T-cell (primary cell): ENCODE measurements at places on chromosomes 16 and 17.

GRCh38 chr16:65779201-65779600 is 587.3 kb upstream of the CDH5 start:
- DNase-seq = no peak

DNA sequence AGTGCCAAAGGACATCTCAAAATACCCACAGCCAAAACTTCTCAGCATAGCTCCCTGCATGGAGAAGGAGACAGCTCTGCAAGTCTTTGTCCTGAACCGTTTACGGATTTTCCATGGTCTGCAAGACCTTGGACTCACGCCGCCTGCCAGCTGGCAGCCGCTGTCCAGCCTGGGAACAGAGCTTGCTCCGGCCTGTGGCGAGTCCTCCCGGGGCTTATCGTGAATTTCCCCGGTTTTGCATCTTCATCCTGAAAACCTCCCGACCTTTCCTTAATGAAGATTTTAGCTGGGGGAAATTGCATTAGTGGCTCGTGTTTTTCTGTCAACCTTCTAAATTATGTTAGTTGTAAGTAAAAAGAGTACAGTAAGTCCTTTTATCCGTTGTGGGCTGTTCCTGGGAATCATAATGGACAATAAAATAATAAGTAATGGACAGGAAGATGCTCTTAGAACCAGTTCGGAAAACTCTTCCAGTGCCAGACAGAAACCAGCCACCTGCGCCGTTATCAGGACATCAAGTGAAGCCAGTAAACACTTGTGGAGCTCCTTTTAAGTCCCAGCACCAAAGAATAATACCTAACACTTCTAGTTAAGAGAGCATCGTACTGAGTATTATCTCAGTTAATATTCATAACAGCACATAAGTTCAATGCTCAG is 112.4 kb upstream of the NOL11 start:
- DNase-seq = no peak

- DNase-seq = peak; percentile 42
These were observed 2.7 kb downstream of the SOCS1 start for GRCh38 chr16:11253009-11253994.

DNA sequence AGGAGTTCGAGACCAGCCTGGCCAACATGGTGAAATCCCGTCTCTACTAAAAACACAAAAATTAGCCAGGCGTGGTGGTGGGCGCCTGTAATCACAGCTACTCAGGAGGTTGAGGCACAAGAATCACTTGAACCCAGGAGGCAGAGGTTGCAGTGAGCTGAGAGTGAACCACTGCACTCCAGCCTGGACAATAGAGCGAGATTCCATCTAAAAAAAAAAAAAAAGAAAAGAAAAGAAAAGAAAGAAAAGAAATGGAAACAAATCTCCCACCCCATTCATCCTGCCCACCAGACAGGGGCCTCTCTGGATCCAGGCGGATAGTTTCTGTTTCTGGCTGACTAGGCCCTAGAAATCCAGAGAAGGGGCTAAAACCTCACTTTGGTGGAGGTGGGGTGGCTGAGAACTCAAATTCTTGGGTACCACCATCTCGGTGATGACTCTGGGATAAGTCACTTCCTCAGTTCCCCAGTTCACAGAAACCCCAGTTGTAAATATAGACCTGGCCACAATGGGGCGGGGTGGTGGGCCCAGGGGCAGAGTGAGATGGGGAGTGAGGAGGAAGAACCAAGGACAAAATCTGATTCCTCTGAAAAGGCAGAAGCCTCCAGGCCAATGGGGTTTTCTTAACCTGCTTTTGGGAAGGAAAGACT is 22.2 kb downstream of the SOCS1 start:
- no peak for DNase-seq

GRCh38 chr17:732902-733720 is 715 bp downstream of the TLCD3A start:
- DNase-seq = peak; percentile 17

GRCh38 chr17:82776454-82776853 is 24.6 kb downstream of the TBCD start:
- no peak for DNase-seq

- peak; percentile 60 for DNase-seq
These were observed 334.5 kb downstream of the SEC14L1 start for GRCh38 chr17:77475016-77475976.

GRCh38 chr16:35182043-35182677 is 1722.7 kb downstream of the TP53TG3F start:
- no peak for DNase-seq

DNA sequence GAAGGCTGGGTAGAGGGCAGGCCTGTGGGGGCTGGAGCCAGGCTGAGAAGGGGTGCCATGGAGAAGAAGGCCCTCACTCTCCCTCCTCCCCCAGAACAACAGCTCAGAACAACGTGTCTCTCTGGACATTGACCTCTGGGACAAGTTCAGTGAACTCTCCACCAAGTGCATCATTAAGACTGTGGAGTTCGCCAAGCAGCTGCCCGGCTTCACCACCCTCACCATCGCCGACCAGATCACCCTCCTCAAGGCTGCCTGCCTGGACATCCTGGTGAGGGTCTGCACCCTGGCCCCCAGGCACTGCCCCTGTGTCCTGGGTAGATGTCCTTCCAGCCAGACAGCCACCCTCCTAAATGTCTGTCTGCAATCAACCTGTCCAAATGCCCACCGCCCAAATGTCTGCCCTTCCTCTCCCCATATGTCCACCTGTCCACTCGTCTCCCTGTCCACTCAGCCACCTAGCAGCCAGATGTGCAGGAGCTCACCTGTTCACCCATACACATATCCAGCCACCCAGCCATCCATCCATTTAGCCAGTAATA is 12.2 kb downstream of the GJD3 start:
- DNase-seq = no peak

DNA sequence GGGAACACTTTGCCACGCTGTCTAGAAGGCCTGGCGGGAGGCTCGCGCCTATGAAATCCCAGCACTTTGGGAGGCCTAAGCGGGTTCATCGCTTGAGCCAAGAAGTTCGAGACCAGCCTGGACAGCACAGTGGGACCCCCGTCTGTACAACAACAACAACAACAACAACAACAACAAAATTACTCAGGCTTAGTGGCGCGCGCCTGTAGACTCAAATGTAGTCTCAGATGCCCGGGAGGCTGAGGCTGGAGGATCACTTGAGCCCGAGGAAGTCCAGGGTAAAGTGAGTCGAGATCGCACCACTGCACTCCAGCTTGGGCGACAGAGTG is 297 bp upstream of the SLFN13 start:
- DNase-seq = no peak

DNA sequence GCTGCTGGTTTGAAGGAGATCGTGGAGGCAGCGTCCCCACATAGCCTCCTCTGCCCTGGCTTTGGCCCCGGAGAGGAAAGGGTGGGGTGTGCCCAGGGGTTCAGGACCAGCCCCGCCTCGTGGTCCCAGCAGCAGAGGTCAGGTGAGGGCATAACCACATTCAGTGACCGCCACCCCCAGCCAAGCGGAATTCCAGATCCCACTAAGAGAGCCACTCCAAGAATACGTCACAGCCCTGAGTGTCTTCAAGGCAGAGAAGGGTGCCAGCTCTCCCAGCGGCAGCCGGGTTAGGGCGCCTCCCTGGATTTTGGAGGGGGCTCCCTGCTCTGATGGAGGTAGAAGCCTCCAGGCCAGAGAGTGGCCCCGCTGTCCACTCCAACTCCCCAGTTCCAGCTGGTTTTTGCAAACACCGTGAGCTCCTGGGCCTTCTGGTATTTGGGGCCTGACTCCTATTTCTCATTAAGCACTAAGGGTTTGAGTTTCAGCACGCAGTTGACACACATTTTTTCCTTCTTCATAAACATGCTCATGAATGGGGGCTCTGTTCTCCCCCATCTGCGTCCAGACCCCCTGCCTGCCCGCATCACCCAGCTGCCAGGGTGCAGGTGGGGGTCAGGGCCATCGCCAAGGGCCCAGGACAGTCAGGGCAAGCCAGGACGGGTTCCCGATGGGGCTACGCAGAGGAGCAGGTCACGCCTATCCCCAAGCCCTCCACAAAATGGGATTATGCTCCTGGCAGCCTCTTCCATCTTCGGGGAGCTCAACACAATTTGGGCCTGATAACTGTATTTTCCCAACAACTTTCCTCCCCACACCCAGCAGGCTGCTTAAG is 98.4 kb upstream of the PLCG2 start:
- DNase-seq = no peak

DNA sequence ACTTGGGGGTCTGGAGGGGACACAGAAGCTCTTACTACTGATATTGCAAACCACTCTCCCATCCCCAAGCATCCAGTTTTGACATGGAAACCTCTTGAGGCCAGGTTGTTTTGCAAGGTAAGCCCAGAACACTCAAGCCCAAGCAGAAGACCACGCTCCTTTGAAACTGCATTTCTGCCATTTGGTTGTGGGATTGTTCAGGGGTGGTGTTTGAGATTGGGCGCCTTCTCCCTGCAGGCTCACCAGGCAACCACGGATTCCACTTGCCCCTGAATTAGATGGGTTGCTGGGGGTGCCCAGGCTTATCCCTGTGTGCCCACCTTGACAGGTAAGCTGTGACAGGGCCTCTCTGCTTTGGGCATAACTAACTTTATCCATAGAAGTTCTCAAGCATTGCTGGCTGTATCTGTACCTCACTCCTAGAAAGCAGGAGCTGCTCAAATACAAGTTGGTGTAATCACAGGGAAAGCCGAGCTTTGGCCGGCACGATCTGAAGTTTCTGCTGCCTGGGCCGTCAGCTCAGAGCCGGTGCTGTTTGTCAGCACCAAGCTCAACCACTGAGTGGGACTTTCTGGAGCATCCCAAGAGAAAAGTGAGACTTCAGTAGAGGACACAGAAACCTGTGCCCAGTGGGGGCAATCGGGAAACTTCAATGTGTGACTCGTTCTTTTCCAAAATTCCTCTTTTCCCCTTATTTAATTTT is 93.6 kb downstream of the CYLD start:
- no peak for DNase-seq

DNA sequence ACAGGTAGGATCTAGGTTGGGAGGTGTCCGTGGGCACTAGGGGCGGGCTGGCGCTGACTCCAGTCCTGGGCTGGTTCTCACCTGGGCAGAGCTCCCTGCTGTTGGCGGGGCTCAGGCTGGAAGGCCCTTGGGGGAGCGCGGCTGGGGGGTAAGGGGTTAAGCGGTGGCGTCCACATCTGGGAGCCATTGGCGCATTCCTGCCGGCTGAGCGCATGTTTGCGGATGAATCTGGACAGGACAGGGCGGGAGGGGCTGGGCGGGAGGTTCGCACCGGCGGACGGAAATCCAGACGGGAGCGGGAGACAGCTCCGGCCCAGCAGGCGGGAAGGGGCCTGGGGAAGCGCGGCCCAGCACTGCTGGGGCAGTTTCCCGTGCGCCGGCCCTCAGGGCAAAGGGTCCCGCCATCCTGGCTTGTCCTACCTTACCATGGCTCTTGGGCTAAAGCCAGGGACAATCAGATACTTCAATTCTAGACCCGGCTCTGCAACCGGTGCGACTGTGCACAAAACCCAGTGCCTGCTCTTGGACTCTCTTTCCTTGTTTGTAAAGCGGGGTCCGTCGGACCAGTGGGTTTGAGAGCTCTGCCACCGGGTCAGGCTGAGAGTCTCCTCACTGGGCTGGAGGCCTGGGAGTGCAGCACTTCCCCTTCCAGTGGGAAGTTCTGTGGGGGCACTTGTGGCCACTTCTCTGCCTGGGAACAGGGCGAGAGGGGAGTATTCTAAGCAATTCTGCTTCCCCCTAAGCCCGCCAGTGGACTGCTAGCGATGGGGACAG is 7.8 kb downstream of the RARA start:
- DNase-seq = no peak

DNA sequence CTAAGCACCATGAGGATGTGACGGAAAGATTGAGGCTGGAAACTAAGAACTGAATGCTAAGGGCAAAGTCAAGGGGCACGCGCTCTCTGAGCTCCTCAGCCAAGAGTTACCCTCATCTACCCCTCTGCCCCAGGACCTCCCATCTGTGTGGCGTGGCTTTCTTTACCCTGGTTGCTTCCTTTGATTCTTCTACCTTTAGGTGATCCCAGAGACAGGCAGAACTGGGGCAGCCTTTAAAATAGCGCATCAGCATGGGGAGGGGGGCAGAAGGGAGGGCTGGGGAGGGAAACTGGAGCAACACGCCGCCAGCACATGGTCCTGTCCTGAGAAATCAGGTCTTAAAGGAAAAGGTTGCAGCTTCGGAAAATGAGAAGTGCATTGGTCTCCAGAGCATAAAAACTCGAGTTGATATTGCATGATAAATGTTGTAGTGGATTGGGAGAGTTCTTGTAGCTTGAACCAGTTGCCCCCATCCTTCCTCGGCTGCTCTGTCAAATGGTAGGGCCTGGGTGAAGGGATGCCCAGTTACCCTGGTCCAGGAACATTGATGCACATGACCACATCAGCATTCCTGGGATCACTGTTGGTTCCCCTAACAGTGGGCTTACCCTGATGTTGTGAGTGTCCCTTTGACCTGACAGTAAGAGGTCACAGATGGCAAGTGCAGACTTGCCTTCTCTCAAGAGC is 29.7 kb downstream of the LDHD start:
- DNase-seq = no peak

DNA sequence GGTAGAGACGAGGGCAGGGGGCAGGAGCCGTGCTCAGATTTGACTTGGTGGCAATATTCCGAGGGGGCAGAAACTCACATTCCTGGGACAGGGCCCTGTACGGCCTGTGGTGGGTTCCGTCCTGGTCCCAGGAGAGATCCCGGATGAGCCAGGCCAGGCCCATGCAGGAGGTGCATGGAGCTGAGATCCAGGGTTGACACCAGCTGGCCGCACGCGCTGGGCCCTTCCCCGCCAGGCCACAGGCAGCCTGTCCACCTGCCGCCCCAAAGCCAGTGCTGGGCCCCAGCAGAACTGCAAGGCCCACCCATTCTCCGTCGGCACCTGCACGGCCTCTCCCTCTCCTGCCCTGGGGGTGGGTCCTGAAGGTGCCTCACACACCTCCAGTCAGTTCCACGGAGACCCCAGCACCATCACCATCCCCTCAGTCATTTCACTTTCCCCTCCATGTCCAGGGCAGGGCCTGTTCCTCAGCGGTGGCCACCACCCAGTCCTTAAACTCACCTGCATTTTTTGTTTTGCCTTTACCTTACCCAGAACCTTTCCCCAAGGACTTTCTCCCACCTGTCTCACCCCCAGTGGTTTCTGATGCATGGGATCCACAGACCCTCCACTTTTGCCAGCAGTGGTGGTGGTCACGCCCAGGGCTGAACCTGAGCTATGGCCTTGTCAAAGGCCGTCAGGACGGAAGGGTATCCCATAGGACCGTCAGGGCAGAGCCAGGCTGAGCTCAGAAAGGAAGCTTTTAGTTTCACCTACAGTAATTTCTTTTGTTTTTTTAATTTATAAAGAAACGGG is 25.1 kb upstream of the CDH15 start:
- no peak for DNase-seq

DNA sequence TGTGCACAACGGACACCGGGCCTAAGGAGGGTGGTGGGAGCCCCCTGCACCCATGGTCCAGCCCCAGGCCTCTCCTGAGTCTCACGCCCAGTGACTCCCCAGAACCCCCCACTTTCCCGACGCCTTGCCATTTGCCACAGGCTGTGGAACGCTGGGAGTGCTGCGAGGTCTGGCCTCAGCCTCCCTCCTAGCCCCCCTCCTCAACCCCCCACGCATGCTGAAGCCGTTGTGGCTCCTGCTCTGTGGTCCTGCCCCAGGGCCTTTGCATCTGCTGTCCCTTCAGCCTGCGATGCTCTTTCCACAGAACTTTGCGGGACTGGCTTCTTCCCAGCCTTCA is 226.0 kb upstream of the GSE1 start:
- DNase-seq = no peak
